ENCODE measurements at places on chromosomes 12 and 14.

GRCh38 chr12:1883513-1883912 is 34.9 kb downstream of the CACNA2D4 start:
- DNase-seq, result no peak

GRCh38 chr12:45634273-45634917 is 95.1 kb upstream of the ARID2 start:
- DNase-seq, result no peak

GRCh38 chr14:54797556-54797955 is 105.1 kb downstream of the GCH1 start:
- DNase-seq, result no peak

GRCh38 chr12:130617219-130617618 is 98.9 kb downstream of the RIMBP2 start:
- DNase-seq, result peak; percentile 9

- DNase-seq, result no peak
Measured at GRCh38 chr12:130555628-130556485, 160.2 kb downstream of the RIMBP2 start.

Data from RPMI7951 (cell line).